ENCODE measurements at places on chromosomes 5 and 9.
A peak's percentile ranks its signal among the peaks of the same experiment; 100 is the strongest.

GRCh38 chr5:31847354-31847753 is 208.4 kb downstream of the PDZD2 start:
- DNase-seq: no peak

- DNase-seq: no peak
Observed at GRCh38 chr5:129906177-129906887, 2.1 kb downstream of the CHSY3 start.

DNA sequence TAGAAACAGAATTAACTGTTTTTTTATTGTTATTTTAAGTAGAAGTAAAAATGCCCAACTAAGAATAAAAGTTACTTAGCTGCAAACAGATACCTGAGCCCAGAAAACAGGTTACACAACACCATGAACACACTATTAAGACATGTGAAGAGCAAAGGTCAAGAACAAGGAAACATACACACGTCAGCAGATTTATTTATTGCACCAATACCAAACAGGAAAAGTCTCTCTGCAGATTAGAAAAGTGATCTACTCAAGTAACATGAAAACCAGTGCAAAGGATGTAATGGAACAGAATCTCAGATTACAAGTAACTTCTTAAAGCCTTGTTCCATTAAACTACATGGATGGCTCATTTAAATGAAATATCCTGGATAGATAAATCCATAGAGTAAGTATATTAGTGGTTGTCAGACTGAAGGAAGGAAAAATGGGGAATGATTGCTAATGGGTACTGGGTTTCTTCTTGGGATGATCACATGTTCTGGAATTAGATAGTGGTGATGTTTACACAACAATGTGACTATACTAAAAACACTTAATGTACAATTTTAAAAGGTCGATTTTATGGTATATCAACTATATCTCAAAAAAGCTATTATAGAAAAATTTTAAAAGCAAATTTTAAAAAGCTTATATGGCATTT is 6.1 kb downstream of the SAR1B start:
- DNase-seq: no peak

DNA sequence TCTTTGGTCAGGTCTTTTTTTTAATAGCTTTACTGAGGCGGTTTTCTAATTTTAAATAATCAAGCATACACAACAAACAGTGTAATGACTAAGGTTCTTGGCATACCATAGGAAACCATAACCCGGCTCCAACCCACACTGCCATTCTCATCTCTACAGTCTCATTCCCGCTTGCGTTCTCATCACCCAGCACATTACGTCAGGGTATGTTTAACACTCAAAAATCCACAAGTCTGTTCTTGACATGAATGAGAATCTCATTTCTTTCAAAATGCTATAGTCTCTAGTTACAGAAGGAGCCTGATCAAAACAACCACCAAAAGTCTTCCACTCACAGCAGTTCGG is 505 bp downstream of the C5orf34 start:
- DNase-seq: peak; percentile 44

DNA sequence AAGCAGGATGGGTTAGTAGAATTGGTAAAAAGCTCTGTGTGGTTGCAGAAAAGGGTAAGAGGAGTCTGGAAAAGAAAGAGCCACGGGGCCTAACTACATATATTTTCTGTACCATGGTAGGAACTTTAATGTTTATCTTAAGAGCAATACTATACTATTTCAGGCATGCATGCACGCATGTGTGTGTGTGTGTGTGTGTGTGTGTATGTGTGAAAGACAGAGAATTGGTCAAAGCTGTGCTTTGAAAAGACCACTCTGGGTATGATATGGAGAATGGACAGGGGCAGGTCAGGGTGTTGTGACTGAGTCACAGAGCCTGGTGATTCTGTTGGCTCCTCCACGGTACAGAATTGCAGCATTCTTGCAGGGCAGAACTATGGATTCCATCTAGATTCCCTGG is 339.3 kb downstream of the SLIT3 start:
- no peak for DNase-seq

DNA sequence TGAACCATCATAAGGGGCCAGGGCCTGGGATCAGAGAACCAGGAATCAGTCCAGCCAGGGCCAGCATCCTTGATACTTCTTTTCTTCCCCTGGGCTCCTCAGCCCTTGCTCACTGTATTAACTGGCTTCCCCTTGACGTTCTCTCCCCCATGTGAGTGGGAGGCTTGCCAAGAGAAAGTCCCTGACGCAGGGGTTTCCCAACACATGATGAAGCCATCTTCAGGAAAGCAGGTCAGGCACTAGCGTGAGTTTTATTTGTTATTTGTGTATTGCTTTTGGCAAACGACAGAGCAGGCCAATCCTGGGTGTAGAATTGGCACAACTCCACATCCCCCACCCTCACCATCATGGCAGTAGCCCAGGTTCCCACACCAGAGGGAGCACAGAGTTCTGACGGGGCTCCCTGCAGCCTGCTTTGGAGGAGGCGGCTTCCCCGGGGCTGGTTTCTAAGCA is 165.5 kb upstream of the NFIL3 start:
- no peak for DNase-seq

GRCh38 chr5:66021585-66021984 is 95.2 kb downstream of the ERBIN start:
- no peak for DNase-seq

GRCh38 chr9:117827456-117827855 is 123.3 kb downstream of the TLR4 start:
- no peak for DNase-seq
